Breast epithelium (tissue), 4 donors: ENCODE measurements at places on chromosomes 7 and 10.
A peak's percentile ranks its signal among the peaks of the same experiment; 100 is the strongest.

DNA sequence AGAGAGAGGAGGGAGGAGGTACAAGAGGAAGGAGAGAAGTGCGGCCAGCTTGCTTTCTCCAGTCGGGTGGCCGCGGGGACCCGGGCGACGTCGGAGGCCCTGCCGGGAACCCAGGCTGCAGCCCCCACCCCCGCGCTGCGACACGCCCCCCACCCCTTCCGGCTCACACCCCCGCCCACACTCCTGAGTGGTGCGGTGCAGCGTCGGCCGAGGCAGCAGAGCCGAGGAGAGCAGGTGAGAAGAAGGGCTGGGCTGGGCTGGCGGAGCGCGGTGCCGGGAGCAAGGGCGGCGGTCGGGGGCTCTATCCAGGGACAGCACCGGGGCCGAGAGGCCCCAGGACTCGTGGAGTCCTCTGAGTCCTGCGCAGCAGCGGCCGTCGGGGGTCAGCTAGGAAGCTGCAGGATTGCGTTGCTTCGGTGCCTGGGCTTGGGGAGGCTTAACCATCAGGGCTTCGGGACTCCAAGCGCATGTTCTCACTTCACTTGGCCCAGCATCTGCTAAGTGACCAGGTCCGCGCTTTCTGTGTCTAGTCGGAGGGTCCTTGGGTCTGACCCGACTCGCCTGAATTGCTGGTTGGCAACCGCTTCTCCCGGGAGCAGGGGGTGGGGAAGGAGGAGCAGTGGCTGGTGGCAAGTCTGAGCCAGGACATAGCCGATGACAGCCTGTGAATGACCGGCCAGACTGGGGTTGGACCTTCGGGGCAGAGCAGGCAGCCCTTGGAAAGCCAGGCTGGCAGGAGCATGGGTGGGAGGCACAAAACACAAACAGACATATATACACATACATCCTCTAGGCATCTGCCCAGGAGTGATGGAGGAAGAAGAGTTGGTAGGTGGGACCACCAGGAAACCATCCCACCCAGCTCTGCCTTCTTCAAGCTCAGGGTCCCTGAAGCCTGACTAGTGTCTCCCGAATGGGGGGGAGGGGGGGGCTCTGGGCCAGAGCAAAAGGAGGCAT is 683 bp downstream of the CHAT start:
- DNase-seq, result peak; percentile 48

GRCh38 chr7:8615019-8615418 is 181.6 kb downstream of the NXPH1 start:
- no peak for DNase-seq

DNA sequence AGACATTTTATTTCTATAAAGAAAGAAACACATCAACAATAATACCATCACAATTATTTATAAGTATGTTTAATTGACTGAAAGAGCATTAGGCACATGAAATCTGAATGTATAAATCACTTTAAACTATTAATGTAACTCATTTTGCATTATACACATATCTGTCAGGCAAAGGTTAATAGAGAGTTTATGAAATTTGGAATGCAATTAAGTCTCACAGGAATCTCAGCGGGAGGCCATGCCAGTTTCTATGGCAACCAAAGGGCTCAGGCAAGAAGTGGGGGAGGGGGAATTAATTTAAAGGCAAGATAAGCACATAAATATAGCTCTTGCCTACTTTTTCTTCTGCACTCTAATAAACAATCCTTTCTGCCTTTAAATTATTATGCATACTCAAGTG is 152.6 kb downstream of the SLC16A9 start:
- DNase-seq, result no peak

DNA sequence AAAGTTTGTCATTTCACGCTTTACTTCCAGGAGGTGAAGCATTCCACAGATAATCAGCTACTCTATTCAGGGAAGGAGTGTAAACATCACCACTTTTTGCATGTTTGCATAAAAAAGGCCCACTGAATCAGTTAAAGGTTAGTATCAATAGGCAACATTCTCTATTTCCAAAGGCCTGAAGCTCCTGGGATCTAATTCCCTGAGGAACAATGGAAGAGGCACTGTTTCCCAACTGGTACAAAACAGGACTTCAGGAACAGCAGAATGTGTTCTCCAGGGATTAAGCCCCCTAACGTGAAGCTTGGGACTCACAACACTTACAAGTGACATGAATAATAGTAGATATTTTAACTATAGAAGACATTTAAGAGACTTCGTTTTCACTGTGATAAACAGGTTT is 6.1 kb downstream of the LRRN3 start:
- no peak for DNase-seq

DNA sequence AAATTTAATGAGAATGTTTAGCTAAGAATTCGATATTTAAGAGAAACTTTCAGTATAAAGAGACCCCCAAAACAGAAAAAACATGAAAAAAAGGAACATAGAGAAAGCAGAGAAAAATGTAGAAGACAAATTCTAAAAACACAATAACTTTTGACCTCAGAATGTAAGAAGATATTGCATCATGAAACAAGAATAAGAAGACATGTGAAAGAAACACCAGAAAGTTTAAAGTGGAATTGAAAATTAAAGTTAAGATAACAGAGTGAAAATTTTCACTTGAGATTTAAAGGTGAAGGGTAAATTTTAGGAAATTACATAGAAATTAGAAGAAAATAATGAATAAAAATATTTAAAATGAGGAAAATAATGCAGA is 78.2 kb upstream of the FAM3C start:
- no peak for DNase-seq

DNA sequence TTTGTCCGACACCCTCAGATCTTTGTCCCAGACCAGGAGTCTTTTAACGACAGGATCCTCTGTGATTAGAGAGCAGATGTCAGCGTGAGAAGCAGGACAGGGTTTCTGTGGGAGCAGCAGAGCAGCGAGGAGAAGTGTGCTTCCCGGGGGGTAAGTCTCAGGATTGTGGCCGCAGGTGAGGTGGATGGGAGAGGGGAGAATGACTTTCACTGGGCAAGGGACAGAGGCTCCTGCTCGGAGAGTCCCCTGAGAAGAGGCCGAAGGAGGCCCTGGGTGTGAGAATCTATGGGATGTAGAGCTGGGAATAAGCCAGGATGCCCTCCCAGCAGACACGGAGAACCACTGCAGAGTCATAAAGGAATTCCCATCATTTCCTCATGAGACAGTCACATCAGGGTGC is 10.4 kb upstream of the RBAK start:
- DNase-seq, result no peak

GRCh38 chr7:21617916-21618390 is 75.1 kb downstream of the DNAH11 start:
- no peak for DNase-seq

DNA sequence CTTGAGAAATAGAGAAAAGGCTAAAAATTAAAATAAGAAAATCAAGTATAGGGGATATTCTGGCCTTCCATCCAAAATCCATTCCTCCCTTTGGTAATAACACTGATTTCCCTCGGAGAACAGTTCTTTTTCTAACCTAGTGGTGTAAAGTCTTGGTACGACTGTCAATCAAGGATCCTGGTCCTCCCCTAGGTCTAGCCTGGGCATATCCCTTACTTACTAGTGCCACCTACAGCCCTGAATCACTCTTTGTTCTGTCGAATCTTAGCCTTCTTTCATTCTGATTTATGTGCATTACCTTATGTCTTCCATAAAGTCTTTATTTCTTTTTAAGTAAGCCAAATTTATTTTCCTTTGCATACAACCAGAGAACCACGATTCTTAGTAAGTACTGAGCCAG is 298.7 kb upstream of the LRRTM3 start:
- DNase-seq, result no peak

DNA sequence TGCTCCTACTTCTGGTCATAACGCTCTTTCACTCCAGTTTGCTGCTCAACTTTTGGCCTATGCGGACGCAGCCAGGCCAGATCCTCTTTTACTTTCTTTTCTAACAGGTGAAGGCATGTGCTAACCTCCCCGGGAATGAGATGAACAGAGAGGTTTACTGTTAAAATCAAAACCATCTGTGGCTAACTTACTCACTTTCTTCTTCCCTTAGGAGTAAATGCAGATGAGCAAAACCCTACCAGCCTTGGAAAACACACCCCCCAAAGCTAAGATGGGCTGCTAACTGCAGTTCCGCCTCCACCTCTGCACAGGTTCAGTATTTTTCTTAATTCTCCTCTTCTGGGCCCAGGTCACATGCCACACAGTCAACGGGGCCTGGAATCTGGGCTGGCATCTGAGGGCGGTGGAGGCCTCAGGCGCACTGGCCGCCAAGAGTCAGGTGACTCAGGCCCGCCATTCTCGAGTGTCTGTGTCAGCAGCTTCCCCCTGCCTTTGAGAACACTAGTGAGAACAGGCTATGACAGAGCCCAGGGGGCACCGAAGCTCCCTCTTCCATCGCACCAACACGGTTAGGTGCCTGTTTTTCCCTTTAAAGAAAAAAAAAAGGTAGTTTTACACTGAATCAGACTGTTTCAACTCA is 11.1 kb downstream of the FAM53B start:
- no peak for DNase-seq

GRCh38 chr10:30062090-30062489 is 2.7 kb upstream of the JCAD start:
- no peak for DNase-seq

DNA sequence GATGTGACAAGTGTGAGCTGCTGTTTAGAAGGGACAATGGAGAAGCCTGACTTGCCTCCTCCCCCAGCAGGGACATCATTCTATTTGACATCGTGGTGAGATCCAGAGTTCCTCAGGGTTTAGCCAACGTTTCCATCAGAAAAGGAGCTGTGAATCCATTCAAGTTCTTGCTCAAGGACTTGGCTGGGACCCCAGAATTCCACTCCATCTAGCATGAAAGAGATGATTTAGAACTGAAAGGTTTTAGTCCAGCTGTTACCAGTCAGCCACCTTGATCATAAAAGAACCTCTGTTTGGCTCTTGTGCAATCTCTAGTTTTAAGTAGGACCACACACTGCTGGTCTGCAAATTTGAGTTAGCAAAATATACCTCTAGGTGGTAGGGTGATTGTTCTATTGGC is 337.6 kb downstream of the FRMD4A start:
- no peak for DNase-seq

GRCh38 chr7:135761751-135762488 is 13.3 kb upstream of the FAM180A start:
- no peak for DNase-seq

- no peak for DNase-seq
Measured at GRCh38 chr7:70573071-70573661, 558.8 kb upstream of the GALNT17 start.

DNA sequence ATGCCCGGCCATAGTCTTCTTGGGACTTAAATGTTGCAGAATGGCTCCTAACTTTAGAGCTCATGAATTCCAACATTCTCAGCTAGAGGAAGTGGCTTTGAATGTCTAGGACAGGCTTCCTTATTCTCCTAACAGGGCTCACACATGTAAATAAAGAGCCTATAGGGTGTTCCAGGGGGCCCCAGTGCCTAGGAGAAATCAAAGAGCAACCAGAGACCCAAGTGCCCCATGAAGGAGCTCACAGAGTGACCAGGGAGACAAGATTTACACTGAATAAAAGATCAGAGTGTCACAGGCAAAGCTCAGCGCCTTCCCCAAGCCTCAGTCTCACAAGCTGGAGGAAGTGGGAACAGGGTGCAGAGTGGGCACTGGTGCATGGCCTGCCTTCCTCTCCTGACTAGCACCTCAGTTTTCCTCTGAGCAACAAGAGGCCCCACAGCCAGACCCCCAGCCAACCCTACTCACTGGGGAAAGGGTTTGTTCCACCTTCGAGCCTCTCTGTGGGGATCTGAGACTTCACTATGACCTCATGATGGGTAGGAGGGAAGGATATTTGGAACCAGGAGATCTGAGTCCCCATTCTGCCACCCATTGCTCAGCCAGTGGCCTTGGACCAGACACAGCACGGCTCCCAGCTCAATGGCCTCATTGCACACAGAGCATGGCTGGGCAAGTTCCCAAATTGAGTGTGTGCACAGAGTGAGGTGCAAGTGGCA is 16.0 kb downstream of the TMEM273 start:
- DNase-seq, result no peak

GRCh38 chr7:6142871-6143380 is 111.8 kb downstream of the ANKRD61 start:
- DNase-seq, result no peak

DNA sequence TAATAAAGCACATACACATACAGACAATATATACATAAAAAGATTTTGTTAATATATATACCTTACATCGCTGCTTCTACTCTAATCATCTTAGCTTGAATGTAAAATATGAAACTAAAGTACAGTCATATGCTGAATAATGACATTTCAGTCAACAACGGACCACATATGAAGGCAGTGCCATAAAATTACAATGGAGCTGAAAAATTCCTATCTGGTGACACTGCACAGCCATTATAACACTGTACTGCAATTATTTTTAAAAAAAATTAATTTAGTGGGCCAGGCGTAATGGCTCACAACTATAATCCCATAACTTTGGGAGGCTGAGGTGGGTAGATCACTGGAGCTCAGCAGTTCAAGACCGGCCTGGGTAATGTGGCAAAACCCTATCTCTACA is 122.3 kb downstream of the JMJD1C start:
- DNase-seq, result no peak

- no peak for DNase-seq
Measured at GRCh38 chr7:73507556-73507955, 14.5 kb downstream of the BAZ1B start.

DNA sequence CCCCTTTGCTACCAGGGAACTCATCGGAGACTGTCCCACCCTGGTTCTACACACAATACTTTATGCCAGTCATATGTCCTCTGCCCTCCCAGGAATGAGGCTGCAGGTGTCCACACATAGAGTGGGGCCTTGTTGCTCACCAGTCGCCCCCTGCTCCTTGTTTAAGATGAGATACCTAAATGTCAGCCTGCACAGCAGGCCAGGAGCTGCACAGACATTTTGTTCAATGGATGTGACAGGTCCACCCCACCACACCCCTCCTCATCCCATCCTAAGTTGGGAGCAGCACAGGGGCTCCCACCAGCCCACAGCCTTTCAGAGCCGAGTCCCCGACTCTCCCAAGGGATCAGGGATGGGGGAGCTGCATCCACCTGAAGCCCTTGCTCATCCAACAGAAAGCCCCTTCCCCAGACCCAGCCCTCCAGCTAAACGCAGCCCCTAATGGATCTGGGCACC is 6.2 kb upstream of the GRID1 start:
- no peak for DNase-seq

GRCh38 chr10:14686356-14686755 is 88.3 kb downstream of the FAM107B start:
- no peak for DNase-seq

GRCh38 chr10:82037076-82037475 is 162.1 kb downstream of the NRG3 start:
- DNase-seq, result peak; percentile 90

- DNase-seq, result no peak
Measured at GRCh38 chr7:26574476-26574875, 282.8 kb downstream of the SNX10 start.

- DNase-seq, result no peak
Measured at GRCh38 chr10:43354879-43355380, 16.5 kb upstream of the FXYD4 start.
